ENCODE measurements at places on chromosomes 7 and 10. TPM values are rescaled to one million over a fixed set of nuclear protein-coding genes. Genes with fewer than 3 reads are reported as not detected.

DNA sequence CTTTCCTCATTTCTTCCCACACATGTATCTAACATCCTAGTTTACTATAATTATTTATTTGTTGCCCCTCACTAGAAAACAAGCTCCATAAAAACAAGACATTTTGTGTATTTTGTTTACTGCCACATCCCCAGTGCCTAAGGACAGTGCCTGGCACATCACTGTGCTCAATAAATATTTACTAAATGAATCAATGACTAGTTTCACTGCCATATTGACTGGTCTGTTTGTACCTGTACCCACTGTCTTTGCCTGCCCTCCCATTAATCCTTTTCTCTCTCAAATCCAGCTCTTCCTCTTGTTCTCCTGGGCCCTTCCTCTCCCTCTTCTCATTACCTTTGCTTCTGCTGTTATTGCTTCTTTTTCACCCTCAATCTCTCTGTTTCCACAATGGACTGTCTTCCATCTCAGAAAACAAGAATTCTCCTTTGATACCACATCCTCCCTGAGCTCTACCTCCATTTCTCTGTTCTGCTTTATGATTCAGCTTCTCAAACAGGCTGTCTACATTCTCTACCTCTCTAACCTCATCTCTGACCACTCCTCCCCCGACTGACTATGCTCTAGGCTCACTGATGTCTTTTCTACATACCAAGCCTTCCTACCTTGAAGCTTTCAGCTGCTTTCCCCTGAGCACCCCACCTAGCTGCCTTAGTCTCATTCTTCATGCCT, 8.3 kb upstream of the FAM133B start:
- no peaks in the 10 kb centered on the region for H3K4me1 ChIP-seq
- DNase-seq = no peak
- no peaks in the 10 kb centered on the region for H3K36me3 ChIP-seq
- no peak overlapping the region for H3K27ac ChIP-seq

DNA sequence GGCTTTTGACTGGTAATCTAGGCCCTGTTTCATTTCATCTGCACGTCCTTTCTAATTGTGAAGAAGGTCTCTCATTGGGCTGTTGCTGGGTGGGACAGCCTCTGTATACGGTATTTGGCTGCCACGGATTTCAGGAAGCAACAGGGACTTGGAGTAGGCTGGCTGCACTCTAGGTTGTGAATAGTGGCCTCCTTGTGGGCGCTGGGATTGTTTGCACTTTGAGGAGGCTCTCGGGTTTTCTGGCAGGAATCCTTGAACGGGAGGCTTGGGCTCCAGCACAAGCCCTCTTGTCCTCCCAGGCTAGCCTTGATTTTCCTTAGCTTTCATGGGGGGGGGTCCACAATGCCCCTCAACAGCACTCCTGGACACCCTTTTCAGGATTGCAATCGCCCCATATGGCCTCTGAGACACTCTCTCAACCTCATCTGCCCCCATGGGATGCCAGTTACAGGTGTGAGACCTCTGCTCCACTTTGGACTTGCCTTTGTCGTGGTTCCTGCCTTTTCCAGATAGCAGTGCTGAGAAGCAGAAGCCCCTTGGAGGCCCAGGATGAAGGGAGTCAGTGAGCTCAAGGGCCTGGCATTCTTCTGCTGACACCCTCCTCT, 33.9 kb upstream of the ZNF273 start:
- H3K27ac ChIP-seq = no peak overlapping the region
- no peaks in the 10 kb centered on the region for H3K36me3 ChIP-seq
- no peaks in the 10 kb centered on the region for H3K27me3 ChIP-seq
- no peaks in the 10 kb centered on the region for H3K4me1 ChIP-seq
- H3K4me3 ChIP-seq = no peak overlapping the region

DNA sequence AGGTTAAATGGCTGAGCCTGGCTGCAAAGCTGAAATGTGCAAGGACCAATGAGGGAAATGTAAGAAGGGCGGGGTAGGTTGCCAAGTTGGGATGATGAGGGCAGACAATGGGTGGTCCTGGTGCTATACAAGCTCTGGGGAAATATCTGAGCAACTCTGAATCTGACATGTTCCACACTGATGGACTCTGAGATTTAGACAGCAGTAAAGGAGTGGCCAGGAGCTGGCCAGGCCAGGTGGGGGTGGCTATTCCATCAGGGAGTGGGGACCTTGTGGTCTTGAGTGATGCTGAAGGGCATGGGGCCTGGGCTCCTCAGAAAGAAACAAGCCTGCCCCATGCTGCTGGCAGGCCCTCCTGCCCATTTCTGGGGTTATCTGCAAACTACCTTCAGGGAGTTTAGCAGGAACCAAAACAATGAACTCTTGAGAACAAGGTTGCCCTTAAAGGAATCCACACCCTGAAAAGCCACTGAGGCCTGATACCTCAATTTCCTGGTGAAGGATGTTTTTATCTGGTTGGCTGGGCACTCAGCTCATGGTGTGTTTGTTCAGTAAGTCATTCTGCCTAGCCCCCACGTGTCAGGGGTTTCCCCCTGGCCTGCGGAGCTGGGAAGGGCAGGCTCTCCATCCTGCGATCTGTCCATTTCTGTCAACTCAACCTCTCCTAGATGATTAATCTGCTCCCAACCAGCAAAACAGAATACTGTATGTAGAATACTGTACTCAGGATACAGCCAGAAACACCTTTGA, 143.3 kb upstream of the TNS3 start:
- no peak overlapping the region for H3K27ac ChIP-seq
- H3K4me3 ChIP-seq = no peak overlapping the region
- DNase-seq = no peak
- H3K4me1 ChIP-seq = peaks cover 5% of the 10 kb centered on the region
- H3K36me3 ChIP-seq = no peaks in the 10 kb centered on the region

DNA sequence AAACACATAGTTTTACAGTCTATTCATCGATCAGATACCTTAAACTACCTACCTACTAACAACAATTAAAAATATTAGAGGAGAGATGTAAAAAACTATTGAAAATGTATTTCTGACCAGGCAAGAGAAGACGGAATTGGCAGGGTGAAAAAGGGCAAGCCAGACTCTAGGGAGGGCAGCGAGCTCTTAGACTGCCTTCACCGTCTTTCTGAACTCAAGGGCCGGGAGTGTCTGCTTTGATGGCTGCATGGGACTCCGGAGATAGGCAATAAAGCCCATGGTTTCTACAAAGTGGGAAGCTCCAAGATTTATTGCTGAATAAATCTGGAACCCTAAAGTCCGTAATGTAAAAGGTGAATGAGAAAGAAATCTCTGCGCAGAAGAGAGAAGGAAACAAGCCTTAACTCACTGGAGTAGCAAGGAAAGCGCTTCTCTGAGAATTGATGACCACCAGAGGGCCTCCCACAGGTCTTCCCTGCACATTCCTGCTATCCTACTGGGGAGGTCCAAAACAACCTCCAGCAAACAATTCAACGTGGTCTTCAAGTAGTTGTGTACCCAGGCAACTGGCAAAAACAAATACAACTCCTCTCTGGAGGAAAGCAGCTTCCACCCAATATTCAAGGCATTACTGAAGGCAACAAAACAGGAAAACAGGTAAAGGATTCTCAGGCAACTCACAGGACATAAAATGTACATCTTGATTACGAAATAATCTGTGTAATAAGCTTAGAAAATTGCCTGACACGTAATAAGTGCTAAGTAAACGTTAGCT, 181.3 kb downstream of the SDK1 start:
- no peak overlapping the region for H3K27ac ChIP-seq
- no peak for DNase-seq
- no peaks in the 10 kb centered on the region for H3K4me1 ChIP-seq
- H3K36me3 ChIP-seq = no peaks in the 10 kb centered on the region

Gene FGFBP3
- 2.0 TPM for total RNA-seq

Gene ITPRIP
- 59.2 TPM for total RNA-seq

Gene ACSM6
- total RNA-seq = not detected

Gene TRIM50
- 1.5 TPM for total RNA-seq

Gene NPM3
- total RNA-seq = 19.9 TPM

Gene DPYSL4
- total RNA-seq = not detected

Gene SFTPA2
- not detected for total RNA-seq
